ENCODE measurements at places on chromosomes 3 and 15.

GRCh38 chr15:68379058-68379758, 52.8 kb downstream of the ITGA11 start:
- DNase-seq: no peak

GRCh38 chr3:195257454-195258448, 13.2 kb downstream of the XXYLT1 start:
- no peak for DNase-seq

DNA sequence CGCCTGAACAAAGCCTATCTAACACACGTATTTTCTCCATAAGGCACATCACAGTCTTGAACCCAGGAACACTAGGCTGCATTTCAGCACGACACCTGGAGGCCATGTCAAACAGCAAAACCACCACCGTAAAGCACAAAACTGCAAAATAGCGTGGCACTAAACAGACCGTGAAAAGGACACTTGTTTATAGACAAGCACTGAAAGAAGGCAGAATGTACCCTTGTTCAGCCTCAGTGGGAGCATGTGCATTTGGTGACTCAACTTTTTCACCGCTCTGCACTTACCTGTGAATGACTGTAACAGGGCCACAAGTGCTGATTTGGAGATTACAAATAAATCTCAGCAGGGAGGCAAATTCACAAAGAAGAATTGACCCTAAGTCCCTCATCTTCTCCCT, 80.8 kb downstream of the ISG20 start:
- no peak for DNase-seq

DNA sequence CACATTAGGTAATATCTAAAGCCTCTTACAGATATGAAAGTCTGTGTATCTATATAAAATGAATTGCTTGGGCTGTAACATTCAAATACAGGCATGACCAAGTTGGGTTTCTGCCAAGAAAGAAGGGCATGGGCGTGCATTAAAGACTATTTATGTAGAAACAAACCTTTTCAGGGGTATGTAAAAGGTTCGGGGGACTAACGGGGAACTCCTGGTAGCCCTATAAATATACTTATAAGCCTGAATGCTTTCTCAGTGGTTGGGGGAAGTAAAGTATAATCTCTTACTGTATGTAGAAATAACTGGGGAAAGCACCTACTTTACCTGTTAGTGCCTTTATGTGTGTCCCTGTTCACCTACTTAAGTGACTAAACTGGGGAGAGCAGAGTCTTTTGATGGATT, 154.5 kb upstream of the TBL1XR1 start:
- DNase-seq: no peak

- DNase-seq: no peak
Observed at GRCh38 chr3:99848433-99848832, 30.8 kb downstream of the CMSS1 start.

- no peak for DNase-seq
Observed at GRCh38 chr3:85574006-85574705, 615.4 kb downstream of the CADM2 start.

DNA sequence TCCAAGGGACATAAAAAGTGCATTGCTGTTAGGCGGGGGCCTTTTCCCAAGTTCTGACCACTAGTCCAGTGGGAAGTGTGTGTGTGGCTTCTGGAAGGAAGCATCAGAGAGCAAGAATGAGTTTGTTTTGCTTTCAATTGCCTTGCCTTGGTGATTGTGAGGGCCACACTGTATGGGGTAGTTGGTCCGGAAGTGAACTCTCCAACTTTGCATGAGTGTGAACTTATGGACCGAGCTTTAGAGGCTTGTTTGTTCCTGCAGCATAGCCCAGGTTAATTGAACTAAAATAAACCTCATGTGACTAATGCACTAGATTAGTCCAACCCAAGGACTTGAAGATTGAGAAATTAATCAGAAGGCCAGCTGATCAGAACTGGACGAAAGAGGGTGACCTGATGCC, 171.7 kb downstream of the NR2F2 start:
- no peak for DNase-seq

DNA sequence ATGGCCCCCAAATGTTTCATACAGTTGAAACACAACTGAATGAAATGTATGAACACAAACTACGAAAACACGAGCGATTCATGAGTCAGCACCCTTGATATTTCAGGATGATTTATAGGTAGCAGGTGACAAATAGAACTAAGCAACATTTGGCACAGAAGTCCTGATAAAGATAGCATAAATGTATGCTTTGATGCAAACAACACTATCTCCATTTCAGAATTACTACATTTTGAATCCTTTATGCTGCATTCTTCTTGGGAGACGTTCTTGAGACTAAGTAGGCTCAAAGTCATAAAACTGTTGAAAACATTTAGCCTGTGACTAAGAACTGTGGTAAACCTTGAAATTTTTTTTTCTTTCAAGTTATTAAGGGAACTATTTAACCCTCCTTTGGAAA, 200.3 kb upstream of the ICE2 start:
- DNase-seq: no peak

GRCh38 chr3:124699686-124700396, 30.4 kb upstream of the UMPS start:
- DNase-seq: no peak

DNA sequence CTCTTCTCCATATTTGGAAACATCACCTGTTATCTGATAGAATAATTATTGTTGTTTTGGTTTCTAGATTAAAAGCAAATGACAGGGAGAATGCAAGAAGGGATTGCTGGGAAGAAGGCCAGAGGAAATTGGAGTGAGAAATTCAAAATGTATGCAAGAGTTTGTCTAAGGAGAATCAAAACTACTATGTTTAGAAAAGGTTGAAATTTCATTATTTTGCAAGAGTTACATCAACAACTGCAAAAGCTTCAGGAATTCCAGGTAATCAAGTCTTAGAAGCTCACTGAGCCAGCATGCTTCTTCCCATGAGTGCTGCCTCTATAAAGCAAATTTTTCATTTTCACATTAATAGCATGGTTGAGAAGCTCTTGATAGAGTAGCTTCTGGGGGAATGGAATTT, 177.2 kb upstream of the GBE1 start:
- DNase-seq: no peak

DNA sequence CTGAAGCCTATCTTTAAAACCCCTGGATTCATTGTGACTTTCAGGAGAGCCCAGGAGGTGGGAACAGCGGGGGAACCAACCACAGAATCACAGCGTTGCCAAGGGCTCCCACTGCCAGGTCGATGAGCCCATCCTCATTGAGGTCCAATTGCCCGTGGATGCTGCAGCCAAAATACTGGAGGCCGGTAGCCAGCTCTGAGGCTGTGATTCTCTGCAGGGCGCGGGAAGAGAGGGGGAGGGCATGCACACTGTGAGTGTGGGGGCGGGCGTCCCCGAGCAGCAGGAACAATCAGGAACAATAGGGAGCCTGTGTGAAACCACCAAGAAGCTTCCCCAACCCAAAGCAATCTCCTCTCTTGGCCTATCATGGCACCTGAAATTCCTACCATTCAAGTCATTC, 53.4 kb downstream of the FEM1B start:
- DNase-seq: no peak

GRCh38 chr3:632571-633170, 436.1 kb downstream of the CHL1 start:
- DNase-seq: peak; percentile 75

DNA sequence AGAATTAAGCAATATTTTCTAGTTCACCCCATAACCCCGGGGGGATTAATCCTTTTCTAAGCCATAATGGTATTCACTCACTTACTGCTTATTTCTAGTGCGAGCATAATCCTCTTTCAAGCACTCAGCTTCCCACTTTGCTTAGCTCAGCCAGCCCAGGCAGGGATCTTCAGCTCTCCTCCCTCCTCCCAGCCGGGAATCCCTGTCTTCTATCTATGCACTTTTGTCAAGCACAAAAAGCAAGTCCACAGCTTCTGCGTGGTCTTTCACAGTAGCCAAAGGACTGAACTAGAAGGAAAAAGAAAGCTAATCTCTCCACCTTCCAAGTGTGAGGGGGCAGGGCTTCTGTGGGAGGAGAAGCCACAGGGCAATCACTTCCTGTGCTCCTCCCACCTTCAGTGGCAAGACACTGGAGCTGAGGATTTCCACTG, 62.8 kb downstream of the PEX5L start:
- peak; percentile 9 for DNase-seq

DNA sequence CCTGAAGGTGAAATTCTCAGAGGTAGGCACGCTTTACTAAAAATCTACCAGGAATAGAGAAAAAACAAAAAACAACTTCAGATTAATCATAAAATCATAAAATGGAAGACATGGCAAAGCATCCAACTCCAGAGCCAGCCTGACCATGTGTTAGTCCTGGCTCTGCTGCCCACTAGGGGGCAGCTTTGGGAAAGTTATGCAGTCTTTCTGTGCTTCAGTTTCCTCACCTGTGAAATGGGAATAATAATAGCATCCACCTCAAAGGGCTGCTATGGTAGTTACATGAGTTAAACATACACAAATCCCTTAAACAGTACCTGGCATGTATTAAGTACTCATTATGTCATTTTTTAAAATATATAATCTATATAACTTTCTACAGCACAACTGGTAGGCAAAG, 52.3 kb downstream of the WNT5A start:
- peak; percentile 3 for DNase-seq

DNA sequence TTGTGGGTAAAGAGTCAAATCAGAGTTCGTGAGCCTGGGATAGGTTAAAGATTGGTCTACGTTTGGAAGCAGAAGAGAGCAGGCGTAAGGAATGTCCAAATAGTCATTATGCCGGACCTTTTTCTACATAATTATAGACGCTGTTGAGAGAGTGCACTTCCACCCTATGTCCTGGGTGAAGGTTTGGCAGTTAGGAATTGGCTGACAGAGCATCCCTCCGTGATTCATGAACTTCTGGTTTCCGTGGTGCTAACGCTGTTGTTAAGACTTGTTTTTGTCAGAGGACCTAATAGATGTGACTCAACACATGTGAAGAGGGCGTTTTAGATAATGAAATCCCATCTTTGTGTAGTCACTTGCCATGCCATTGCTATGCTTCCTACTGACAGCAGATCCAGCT, 1.1 kb downstream of the EAF1 start:
- peak; percentile 6 for DNase-seq

DNA sequence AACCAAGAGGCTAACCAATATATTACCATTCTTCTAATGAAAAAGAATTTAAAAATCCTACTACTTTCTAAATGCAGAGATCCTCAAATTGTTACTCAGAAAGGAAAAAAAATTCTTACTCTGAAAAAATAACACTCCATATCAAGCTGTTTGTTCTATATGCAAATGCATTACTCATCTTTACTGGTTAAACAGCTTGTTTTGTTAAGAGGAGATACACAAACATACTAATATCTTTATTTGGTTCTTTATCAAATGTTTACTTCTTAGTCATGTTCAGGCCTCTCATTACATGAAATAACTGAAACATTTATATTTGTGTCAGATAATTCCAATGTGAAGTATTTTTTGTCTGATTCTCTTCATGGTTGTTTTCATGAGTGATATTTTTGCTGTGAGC, 146.8 kb downstream of the PCCB start:
- no peak for DNase-seq

DNA sequence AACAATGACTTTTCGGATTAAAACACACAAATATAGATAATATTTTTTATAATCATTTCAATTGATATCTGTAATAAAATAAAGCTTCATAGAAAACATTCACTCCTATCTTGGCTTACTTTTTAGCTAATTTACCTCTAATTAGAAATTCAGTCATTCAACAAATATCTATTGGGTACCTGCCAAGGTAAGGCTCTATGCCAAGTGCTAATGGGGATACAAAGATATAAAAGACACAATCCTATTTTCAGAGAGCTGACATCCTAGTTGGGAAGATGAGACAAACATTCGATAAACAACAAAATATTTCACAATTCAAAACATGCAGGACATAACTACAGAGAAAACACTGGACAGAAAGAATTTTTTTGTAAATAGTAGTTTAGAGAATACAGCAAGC, 63.3 kb downstream of the ULK4 start:
- DNase-seq: no peak

- DNase-seq: no peak
Observed at GRCh38 chr3:172171396-172172075, 132.2 kb downstream of the FNDC3B start.

DNA sequence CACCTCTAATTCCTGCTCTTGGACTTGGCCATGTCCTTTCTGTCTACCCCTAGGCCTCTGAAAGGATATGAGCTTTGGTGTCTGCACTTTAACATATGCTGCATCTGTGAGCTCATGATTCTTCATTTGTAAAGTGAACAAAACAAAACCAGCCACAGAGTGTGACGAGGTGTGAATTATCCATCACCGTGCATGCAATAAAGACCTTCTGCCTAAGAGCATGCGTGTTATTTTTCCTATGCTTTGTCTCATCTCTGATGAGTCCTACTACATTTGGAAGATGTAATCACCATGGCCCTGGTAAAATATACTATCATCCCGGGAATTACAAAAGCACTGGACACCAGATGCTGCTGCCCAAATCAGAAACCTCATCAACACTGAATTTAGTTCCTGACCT, 103.5 kb upstream of the KCNAB1 start:
- DNase-seq: no peak

GRCh38 chr15:32739522-32740063, 21.8 kb downstream of the GREM1 start:
- DNase-seq: no peak

- no peak for DNase-seq
Observed at GRCh38 chr15:48671103-48672022, 25.9 kb upstream of the FBN1 start.

GRCh38 chr15:65757256-65757655, 34.8 kb downstream of the DENND4A start:
- no peak for DNase-seq

DNA sequence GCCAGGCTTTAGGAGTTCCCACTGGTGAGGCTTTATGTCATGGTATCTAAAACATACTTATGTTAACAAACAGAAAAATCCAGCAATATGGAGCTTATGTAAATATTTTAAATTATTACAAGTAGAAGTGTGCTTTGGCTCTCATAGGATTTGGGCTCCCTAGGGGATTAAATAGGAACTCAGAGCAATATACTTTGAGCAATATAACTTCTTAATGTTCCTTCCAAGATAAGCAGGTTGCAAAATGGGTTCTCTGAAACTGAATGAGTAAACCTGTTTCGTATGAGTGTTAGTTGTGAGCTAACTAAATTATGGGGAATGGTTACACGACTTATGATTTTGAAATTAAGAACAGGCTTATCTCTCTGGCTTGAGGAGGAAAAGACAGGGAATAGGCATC, 366.1 kb upstream of the ZNF385D start:
- no peak for DNase-seq

DNA sequence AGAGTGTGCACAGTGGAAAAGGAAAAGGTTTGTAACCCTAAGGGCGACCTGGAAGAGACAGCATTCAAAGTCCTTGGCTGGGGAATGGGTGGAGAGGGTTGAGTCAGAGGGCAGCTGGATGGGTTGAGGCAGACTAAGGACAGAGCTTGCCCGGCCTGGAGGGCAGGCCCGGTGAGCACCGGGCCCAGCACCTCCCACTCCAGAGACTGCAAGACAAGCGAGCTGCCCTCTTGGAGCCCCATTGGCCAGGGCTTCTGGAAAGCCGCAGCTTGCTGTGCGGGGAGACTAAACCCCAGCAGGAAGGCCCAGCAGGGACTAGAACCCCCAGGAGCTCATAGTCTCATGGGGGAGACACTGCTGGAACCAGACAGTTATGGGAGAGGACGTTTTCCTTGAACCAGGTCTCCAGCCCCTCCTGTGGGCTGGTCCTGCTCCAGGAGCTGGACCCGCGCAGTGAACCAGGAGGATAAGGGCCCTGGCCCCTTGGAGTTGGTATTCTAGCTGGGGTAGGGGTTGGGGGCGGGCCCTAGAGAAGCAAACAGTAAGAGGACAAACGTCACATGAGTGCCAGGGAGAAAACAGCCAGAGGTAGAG, 59.1 kb downstream of the RGMA start:
- no peak for DNase-seq

Data from Kasumi-1 (cell line).